ENCODE measurements at places on chromosomes 16 and 17.

GRCh38 chr16:87493608-87494280, 920 bp upstream of the ZCCHC14 start:
- DNase-seq = no peak

- DNase-seq = no peak
These were observed 60.5 kb downstream of the TMEM132E start for GRCh38 chr17:34639706-34640425.

- DNase-seq = no peak
These were observed 20.6 kb downstream of the IRF8 start for GRCh38 chr16:85919271-85920267.

DNA sequence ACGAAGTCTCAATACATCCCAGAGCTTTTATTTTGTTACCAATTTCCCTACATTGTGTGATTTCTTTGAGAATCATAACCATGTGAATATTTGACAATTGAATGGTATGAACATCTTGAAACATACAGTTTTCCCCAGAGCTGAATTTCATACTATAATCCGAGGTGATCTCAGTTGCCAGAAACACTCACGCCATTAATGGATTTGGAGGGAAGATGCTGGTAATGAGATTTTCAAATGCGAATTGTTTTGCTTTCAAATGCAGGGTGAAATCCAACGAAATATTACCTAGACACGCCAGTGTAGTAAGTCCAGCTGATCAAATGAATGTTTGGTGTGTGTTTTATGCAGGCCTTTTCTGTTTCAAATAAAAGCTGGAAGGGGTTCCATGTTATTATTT, 277.8 kb upstream of the CDH5 start:
- DNase-seq = no peak

- DNase-seq = no peak
These were observed 7.5 kb downstream of the SLC6A4 start for GRCh38 chr17:30228011-30228410.

GRCh38 chr16:55351936-55352335, 27.9 kb downstream of the IRX6 start:
- no peak for DNase-seq

DNA sequence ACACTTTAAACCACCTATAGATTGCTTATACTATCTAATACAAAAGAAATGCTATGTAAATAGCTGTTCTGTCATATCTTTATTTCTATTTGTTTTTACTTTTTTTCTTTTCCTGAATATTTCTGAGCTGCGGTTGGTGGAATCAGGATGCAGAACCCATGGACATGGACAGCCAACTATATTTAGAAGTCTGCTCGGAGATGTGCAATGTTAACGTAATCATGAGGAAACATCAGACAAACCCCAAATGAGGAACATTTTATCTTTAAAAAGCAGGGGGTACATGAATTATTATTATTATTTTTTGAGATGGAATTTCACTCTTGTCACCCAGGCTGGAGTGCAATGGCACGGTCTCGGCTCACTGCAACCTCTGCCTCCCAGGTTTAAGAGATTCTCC, 31.4 kb upstream of the GHDC start:
- no peak for DNase-seq

GRCh38 chr17:64003526-64004121, 5.5 kb downstream of the PRR29 start:
- no peak for DNase-seq

GRCh38 chr16:50638816-50639670, 42.1 kb downstream of the SNX20 start:
- no peak for DNase-seq

DNA sequence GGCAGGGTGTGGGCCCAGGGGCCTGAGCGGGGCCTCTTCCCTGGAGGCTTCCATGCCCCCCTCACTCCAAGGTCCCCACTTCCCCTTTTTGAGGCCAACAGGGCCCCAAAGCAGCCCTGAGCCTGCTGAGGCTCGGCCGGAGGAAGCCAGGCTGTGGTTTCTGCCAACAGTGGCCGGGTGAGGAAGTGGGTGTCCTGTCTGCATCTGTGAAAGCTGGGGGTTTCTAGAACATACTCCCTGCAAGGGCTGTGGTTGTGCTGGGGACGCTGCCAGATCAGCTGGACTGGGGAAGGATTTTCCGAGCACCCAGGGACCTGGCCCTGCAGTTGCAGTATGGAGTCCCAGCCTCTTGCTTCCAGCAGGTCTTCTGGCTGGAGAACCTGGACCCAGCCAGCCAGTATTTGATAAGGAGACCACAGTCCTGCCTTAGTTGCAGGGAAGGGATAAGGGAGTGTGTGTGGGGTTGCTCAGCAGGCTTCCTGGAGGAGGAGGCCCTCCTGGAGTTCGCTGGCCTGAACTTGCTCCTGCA, 15.7 kb downstream of the ADCY7 start:
- DNase-seq = no peak

- no peak for DNase-seq
These were observed 68.2 kb upstream of the IRX6 start for GRCh38 chr16:55255733-55256282.

GRCh38 chr17:55437159-55437605, 15.5 kb upstream of the MMD start:
- no peak for DNase-seq

- no peak for DNase-seq
These were observed 26.2 kb upstream of the NUDT7 start for GRCh38 chr16:77696149-77696548.

GRCh38 chr17:39997543-39997942, 16.9 kb downstream of the PSMD3 start:
- no peak for DNase-seq

- no peak for DNase-seq
These were observed 215.6 kb upstream of the CDH5 start for GRCh38 chr16:66150698-66151482.

GRCh38 chr17:47935961-47936360, 5.4 kb upstream of the PNPO start:
- no peak for DNase-seq

- no peak for DNase-seq
These were observed 1.7 kb upstream of the USP43 start for GRCh38 chr17:9643611-9644010.

GRCh38 chr17:79850571-79851460, 11.6 kb upstream of the CBX4 start:
- DNase-seq = no peak

DNA sequence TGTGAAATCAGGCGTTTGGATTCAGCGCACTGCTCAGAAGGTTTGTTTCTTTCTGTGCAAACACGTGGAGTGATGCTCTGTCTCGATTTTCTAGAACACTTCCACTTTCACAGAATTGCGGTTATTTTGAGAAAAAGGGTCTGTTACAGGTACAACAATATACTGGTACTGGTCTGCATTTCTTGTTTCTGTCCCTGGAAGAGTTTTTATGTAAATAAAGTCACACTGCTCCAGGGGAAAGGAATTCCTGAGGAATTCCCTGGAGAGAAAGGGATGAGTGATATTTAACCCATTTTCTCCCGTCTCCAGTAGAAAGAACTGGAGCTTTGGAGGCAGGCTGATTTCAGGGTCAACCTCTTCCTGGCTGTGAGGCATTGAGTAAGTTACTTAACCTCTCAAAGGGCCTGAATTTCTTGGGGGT, 16.2 kb upstream of the RMI2 start:
- DNase-seq = peak; percentile 44

DNA sequence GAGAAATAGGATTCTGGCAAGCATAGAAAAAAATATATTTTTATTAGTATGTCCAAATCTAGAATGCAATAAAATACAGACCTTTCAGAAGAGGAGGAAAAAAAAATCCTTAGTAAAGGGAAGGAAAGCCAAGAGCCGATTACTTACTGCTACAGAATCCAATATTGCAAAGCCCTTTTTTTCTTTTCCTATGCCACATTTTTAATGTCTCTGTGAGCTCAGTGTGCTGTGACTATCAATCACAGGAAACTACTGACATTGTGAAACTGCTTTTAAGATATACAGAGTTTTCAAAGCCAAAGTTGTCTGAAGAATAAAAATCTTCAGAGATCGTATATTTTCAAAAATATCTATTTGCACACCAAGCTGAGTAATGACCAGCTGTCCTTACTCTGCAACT, 120.4 kb downstream of the CHD9NB start:
- no peak for DNase-seq

DNA sequence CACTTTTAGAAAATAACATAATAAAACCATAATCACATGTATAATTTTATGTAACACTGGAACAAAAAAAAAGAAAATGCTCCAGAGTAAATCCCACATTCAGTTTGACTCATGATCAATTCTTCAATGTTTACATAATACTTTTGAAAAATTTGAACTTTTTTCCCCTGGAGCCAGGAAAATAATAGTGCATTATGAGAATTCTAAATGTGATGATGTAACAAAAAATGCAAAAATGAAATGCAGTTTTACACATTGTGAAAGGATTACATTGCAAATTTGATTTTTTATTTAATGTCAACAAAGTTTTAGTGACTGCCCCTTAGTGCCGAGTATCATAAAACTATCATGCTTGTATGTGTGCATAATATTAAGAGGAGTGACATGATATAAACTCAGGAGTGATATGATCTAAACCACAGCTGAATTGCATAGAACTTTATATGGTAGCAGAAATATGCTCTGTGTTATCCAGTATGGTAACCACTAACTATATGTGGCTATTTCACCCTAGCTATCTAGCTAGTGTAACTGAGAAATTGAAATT, 238.2 kb downstream of the CDH8 start:
- DNase-seq = no peak

- no peak for DNase-seq
These were observed 94.6 kb downstream of the BANP start for GRCh38 chr16:88045820-88046303.

DNA sequence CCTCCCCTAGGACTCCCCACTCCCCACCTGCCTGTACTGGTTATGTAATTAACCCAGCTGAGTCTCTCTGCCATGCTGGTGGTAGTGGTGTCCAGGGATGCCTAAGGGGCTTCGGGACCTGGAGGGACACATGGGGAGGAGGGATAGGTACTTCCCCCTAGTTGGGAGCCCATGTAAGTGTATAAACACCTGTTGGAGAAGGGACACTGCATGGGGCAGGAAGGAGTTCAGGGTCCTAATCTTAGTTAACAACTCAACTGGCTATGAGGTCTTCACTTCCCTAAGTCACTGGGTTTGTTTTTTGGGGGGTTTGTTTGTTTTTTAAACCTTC, 1.3 kb downstream of the RASL10B start:
- no peak for DNase-seq

GRCh38 chr16:12390074-12390605, 413.5 kb downstream of the CPPED1 start:
- no peak for DNase-seq
